Hematopoietic multipotent progenitor cell treated with erythropoietin and hydrocortisone succinate and interleukin-3 and kit ligand, for 17 days (in vitro differentiated cells): ENCODE measurements at places on chromosomes 12 and 14.
A peak's percentile ranks its signal among the peaks of the same experiment; 100 is the strongest.

GRCh38 chr14:64758025-64758521, 53.8 kb downstream of the PLEKHG3 start:
- no peak for DNase-seq

DNA sequence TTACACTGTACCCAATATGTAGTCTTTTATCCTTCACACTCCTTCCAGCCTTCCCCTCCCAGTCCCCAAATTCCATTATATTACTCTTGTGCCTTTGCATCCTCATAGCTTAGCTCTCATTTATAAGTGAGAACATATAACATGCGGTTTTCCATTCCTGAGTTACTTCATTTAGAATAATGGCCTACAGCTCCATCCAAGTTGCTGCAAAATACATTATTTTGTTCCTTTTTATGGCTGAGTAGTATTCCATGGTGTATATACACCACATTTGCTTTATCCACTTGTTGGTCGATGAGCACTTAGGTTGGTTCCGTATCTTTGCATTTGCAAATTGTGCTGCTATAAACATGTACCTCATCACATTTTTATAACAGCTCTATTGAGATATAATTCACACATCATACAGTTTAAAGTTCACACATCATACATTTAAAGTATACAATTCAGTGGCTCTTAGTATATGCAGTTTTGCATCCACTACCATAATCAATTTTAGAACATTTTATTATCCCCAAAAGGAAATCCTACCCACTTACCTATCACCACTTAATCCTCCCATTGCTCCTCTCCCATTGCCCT, 23.5 kb downstream of the RBMS2 start:
- DNase-seq, result no peak

- no peak for DNase-seq
These were observed 7.8 kb downstream of the AKT1 start for GRCh38 chr14:104787736-104788135.

DNA sequence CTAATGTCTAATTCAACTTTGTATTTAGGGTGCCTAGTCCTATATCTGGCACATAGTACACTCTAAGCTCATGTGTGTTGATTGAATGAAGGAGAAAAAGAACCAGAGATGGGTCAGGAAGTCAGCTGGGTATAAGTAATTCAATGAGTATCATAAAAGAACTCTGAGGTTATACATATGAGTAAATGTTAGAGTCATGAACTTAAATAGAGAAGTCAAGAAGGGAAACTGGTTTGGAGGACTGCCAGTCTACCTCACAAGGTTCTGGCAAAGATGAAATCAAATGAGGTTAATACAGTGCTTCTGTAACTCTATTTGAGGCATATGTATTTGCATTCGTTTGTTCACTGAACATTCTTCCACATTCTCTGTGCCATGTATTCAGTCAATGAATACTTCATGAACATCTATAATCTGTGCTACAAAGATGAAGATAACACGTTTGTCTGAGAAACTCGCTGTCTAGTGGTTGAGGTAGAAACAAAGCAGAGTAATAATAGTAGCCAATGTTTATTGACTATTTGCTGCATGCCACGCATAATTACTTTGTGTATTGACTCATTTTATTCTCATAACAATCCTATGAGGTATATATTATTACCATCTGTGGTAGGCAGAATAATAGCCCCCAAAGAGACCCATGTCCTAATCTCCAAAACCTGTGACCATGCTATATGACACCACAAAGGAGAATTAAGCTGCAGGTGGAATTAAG, 88.9 kb downstream of the PTGER2 start:
- no peak for DNase-seq

DNA sequence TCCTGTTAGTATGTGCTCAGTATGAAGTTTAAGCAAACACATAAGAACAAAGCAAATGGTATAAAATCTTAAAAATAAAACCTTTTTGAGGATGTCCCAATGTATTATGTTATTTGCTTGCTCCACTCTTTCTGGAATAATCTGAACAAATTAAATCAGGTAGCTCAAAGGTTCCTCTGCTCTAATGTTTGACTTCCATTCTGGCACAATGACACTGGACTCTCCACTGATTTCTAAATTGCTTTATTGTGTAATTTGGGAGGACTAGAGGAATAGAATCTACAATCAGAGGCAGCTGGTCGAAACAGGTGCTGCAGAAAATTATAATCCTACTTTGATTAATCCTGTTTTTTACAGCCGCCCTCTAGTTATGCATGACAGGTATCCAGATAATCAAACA, 523.7 kb upstream of the FOXG1 start:
- no peak for DNase-seq

DNA sequence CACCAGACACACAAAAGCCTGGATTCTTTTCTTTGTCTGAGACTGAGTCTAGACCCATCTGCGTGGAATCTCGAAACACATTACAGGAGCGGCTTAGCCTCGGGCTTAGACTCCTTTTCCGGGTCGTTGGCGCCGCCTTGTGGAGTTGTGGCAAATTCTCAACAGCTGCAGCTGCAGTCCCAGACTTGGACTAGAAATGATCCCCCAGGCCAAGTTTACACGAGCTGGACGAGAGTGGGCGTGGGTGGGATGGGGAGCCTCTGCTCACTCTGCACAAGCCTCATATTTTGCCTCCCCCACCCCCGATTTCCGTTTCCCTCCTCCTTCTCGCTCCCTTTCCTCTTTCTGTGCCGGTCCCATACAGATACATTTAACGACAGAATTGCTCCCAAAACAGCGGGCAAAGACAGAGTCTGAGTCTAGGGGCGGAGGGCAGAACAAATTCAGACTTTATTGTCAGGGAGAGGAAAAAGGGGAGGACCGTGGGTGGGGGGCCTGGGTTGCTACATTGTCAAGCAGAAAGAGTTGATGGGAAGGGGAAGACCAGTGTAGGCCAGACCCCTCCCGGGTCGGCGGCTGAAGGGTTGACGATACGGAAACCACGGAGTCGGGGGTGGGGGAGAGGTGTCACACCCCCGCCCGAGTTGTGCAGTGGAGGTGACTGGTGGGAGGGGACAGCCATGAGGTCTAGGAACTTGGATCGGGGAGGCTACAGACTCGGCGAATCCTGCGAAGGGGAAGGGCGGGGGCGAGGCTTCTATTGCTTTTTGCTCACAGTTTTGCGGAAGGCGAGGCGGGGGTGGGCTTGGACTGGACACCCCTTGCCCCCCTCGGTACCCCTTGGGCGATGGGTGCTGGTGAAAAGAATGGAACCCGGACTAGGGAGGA, 4.7 kb upstream of the GPR84 start:
- DNase-seq, result peak; percentile 88

DNA sequence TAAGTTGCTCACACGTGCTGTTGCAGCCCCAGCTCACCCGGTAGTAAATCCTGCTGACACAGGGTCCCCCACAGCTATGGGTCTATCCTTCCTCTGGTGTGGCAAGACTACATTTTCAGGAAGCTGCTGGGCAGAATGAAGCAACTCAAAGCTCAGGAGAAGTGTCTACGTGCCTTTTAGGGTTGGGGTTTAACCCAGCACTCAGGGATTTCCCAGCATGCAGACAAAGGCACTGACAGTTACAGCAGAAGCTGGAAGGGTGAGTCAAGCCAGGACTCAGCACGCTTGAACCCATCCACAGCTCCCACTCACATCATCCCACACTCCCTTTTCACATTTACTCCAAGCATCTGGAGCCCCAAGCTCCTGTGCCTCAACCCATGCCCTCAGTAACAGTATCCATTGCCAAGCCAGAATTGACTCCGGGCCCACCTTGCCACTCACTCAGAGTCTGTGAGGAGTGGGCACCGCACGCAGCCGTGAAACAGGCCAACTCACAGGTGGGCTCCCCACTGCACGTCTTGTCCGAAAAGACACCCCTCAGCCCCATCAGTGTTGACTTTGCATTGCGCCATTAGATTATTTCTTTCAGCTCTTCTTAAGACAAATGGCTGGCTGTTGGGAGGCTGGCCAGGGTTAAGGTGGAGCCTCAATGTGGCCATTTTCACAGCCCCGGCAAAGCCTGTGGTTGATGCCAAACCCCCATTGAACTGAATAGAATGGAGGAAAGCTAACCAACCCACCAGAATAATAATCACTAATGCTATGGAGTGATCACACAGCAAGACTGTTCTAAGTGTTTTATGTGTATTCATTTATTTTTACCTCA, 59.6 kb downstream of the ZFP36L1 start:
- DNase-seq, result no peak

GRCh38 chr14:36976571-36977023, 195.8 kb downstream of the SLC25A21 start:
- peak; percentile 75 for DNase-seq

DNA sequence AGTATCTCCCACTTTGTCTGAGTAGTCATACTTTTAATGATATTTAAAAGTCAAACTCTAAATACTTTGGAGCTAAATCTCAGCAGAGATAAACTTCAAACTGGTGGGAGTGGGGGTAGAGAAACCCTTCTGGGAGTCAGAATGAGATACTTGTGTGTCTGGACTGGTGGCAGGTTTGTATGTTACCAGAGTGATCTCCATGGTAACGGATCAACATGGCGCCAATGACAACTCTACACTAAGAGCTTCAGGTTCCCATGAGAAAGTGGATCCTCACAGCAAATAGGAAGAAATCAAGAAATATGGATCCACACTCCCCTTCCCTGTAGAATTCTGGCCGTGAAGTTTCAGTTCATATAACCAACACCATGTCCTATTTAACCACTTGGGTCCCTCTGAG, 121.9 kb downstream of the ETV6 start:
- DNase-seq, result no peak

GRCh38 chr14:104634138-104634760, 29.7 kb upstream of the TMEM179 start:
- no peak for DNase-seq

DNA sequence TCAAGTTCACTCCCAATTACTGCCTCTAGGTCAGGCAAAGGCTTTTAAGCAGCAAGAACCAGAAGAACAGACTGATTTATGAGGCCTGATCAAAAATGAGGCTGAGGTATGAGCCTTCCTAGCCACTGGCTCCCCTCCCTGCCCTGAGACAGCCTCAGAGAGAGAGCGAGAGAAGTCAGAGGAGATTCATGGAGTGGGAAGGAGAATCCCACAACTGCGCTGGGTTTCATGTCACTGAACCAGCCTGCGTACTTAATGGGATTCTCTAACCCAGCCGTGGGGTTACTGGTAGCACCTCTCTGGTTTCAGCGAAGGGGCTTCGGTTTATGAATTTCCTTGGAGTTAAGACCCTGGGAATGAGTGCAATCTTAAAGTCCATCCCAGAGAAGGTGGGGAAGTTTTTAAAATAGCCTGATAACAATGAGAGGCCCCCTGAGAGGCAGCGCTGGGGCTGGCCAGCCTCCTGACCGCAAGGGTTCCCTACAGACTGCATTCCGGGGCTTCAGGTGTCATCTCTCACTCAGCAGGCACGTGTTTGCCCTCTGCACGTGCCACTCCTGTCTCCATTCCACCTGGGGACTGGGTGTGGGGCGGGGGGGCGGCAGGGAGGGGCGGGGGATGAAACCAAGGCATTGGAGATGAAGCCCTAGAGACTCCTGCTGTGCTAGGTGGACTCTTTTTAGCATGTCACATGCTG, 6.1 kb upstream of the GPRC5A start:
- DNase-seq, result no peak

DNA sequence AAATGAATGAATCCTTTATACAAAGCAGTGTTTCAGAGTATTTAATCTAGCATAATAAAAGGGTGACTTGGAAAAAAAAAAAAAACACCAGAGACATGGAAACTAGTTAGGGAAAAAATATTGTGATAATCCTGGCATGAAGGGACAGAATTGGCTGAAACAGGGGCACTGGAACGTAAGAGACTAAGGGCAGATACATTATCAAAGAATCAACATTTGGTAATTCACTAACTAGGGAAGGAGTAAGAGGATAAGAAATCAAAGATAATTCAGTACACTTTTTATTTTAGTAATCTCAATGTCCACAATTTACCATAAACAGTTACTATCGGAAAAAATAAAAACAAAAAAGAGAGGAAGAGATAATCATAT, 18.2 kb downstream of the PYM1 start:
- no peak for DNase-seq

DNA sequence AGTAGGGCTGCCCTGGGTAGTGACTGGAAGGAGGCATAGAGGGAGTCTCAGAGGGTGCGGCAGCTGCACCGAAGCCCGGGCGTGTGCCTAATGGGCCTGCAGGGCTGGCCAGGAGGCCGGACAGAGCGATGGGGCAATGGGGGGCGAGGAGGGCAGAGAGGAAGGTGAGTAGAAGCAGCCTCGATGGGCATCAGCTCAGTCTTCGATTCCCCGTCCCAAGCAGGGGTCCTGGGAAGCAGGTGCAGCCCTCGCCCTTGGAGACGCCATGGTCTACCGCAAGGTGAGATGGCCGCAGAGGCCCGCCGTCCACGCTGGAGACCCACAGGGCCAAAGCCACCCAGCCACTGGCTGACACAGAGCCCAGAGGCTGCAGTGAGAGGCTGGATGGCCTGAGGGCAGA, 70.8 kb downstream of the GALNT9 start:
- DNase-seq, result no peak
